ENCODE measurements at places on chromosomes 6 and 20. TPM values are rescaled to one million over a fixed set of nuclear protein-coding genes. Genes with fewer than 3 reads are reported as not detected.

GRCh38 chr6:93624408-93624807 lies 205.0 kb upstream of the EPHA7 start:
- peak; percentile 16 for DNase-seq

DNA sequence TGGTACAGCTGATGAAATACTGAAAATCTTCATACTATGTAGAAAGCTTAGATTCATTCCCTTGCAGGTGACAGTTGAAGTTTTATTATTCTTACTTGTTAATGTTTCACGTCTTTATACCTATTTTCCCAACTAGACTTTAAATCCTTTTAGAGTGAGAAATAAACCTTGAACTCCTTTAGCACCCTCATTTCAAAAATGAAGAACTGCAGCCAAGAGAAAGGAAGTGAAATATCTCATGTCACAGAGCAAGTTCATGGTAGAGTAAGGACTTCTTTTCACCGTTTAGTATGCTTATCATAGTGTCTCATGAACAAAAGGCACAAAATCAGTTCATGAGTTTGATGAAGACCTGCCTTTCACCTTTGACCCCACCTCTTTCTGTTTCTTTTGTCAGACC lies 38.5 kb downstream of the ORC3 start:
- no peak for DNase-seq

DNA sequence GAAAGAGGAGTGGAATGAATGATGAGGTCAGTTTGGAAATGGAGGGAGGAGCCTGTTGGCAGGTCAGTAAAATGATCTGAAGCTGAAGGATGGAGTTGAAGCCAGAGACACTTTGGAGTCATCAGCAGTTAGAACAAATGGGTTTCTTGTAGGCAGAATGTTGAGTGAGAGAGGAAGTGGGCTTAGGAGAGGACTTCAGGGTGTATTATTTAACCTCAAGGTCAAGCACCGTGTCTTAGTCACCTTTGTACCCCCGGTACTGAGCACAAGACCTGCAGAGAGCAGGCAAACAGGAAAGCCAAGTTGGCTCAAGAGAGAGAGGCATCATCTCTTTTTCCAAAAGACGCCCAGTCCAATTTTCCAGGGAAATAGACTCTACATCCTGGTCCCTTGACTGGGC lies 23.3 kb downstream of the C20orf173 start:
- DNase-seq = no peak

DNA sequence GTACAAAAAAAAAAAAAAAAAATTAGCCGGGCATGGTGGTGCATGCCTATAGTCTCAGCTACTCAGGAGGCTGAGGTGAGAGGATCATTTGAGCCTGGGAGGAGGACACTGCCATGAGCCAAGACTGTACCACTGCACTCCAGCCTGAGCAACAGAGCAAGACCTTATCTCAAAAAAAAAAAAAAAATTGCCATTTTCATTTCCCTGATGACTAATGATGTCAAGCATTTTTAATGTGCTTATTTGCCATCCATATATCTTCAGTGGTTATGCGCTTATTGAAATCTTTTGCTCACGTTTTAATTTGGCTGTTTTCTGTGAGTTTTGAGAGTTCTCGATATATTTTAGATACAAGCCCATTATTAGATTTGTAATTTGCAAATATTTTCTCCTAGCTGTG lies 46.7 kb downstream of the PFDN4 start:
- no peak for DNase-seq

DNA sequence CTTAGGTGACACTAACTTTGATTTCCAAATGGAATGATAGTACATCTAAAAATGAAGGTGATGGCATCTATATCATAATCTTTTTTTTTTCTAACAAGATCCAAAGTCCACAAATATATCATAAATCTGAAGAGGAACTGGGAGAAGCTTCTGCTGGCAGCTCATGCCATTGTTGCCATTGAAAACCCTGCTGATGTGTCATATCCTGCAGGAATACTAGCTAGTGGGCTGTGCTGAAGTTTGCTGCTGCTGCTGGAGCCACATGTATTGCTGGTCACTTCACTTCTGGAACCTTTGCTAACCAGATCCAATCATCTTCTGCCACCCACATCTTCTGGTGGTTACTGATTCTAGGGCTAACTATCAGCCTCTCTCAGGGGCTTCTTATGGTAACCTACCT lies 27.4 kb upstream of the KHDC1 start:
- DNase-seq = no peak

DNA sequence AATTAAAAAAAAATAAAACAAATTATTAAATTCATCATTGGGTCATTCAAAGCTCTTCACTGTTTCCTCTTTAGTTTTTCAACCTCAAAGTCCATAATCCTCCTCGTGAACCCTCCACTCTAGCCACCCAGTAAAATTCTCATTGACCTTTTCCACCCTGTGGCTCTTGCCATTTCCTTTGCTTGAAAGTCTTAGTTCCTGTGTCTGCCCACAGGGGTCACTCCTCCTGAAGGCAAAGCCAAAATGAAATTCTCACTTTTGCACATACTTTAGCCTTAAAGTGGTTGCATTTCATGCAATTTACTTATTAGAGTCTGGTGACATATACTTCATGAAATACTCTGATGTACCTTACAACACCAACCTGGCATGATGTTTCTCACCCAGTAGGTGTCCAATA lies 263.7 kb downstream of the BMP2 start:
- no peak for DNase-seq

- no peak for DNase-seq
Observed at GRCh38 chr6:9623985-9624384, 790.9 kb downstream of the TFAP2A start.

NKX2-4 gene
- total RNA-seq = not detected

EYS gene
- 1.0 TPM for total RNA-seq

CDH22 gene
- 0.41 TPM for total RNA-seq
